ENCODE measurements at places on chromosomes 5 and 9.
A peak's percentile ranks its signal among the peaks of the same experiment; 100 is the strongest.

DNA sequence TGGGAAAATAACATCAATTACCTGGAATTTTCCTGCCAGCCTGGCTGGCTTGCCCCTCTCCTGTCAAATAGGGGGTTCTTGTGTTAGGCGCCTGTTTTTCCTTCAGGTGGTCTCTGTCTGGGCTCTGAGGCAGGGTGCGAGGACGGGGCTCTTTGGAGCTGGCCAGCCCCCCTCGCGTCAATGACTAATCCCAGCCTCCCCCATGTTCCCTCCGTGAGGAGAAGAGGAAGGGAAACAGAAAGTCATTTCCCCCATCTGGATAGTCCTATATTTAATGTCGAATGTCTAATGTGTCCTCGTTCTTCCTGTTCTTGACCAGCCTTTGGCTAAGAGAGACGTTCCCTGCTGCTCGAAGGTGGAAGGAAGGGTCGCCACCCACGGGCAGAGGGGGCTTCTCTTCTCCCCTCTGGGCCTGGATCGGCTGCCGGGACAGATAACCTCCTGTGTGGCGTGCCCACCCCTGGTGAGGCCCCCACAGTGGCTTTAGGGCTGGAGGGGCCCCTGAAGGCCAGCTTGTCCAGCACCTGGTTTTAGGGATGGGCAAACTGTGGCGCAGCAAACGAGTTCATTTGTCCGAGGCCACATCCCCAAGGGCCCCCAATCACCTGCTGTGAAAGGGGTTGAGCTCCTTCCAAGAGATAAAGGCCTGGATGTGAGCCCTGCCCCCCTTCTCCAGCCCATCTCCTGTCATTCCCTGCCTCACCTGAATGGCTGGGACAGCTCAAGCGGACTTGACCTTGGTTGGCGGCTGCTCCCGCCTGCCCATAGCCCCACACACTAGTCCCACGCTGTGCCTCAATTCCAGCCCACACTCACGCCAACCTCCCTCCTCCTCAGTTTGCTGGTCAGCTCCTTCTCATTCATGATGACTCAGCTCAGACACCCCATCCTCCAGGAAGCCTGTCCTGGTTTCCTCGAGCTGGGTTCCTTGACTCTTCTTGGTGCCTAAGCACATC, 35.9 kb upstream of the UNC5A start:
- H3K27ac ChIP-seq: no peak overlapping the region
- H3K36me3 ChIP-seq: no peaks in the 10 kb centered on the region
- no peak overlapping the region for H3K4me3 ChIP-seq
- H3K4me1 ChIP-seq: peaks cover 19% of the 10 kb centered on the region
- H3K27me3 ChIP-seq: no peaks in the 10 kb centered on the region

DNA sequence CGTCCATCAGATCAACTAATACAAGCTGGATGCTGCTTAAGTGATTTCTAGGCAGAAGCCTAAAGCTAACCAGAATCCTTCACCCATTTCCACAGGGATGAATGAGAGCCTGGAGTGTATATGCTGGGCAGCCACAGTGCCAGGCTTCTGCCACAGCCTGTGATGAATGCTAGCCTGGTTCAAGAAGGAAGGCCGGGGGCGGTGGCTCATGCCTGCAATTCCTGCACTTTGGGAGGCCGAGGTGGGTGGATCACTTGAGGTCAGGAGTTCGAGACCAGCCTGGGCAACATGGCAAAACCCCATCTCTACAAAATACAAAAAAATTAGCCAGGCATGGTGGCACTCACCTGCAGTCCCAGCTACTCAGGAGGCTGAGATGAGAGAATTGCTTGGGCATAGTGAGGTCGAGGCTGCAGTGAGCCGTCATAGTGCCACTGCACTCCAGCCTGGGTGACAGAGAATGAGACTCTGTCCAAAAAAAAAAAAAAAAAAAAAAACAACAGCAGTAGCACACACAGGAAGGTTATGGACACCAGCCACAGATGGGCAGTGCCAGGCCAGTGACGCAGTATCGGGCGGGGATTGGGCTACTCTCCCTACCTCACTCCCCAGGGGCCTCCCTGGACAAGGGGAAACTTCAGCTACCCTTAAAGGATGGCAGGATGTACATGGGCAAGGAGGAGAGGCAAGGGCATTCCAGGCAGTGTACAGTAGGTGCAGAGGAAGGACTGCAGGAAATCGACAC, 23.1 kb upstream of the HMCN2 start:
- H3K36me3 ChIP-seq: no peaks in the 10 kb centered on the region
- no peak for DNase-seq
- no peaks in the 10 kb centered on the region for H3K27me3 ChIP-seq
- H3K4me3 ChIP-seq: peak overlapping the region; percentile 34
- no peaks in the 10 kb centered on the region for H3K4me1 ChIP-seq
- no peak overlapping the region for H3K27ac ChIP-seq

DNA sequence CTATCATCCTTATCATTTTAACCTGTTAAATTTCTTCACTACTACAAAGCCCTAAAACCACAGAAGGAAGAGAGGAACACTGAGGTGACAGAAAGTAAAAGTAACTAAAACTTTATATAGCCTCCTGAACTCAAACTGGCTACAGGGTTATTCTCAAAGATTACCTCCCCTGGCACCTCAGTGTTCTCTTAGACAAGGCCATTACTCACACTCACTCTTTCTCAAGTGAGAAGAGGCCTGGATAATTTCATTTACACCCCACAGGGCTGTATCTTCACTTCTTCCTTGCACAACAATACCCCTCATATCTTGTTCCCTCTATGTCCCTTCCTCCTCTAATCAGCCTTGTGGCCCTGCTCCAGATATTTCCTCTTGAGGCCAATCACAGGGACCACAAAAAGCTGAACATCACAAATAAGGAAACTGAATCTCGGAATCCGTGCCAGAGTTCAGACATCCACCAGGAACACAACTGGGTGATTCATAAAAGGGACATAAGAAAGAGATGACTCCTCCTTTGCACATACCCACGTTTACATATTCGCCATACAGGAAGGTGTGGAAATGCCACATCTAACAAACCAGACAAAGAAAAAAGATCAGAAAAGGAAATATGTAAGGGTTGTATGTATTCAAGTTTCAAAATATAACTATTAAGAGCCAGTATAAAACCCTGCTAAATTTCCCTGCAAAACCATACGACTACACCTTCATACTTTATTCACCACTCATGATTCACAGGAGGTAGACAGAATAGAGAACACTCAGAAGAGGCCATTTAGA, 1.7 kb upstream of the KLHL3 start:
- H3K4me3 ChIP-seq: no peak overlapping the region
- H3K36me3 ChIP-seq: no peaks in the 10 kb centered on the region
- no peak overlapping the region for H3K27ac ChIP-seq
- H3K4me1 ChIP-seq: peaks cover 24% of the 10 kb centered on the region
- no peaks in the 10 kb centered on the region for H3K27me3 ChIP-seq

- H3K36me3 ChIP-seq: peaks cover 25% of the 10 kb centered on the region
- DNase-seq: no peak
Observed at GRCh38 chr5:74762599-74762998, 4.3 kb downstream of the GFM2 start.

GRCh38 chr5:18483451-18483850, 849.2 kb downstream of the TAF11L14 start:
- no peak overlapping the region for H3K4me3 ChIP-seq
- no peak overlapping the region for H3K27ac ChIP-seq
- no peaks in the 10 kb centered on the region for H3K36me3 ChIP-seq
- DNase-seq: peak; percentile 14
- peaks cover 18% of the 10 kb centered on the region for H3K4me1 ChIP-seq
- H3K27me3 ChIP-seq: no peaks in the 10 kb centered on the region

- no peak overlapping the region for H3K27ac ChIP-seq
- DNase-seq: no peak
- H3K4me1 ChIP-seq: peaks cover 23% of the 10 kb centered on the region
- H3K4me3 ChIP-seq: no peak overlapping the region
Observed at GRCh38 chr5:112532654-112533360, 113.7 kb upstream of the EPB41L4A start.
